ENCODE measurements at places on chromosomes 2 and 18.

GRCh38 chr2:115460008-115460407 is 1017.6 kb downstream of the DPP10 start:
- H3K27ac ChIP-seq, result no peak overlapping the region
- H3K4me1 ChIP-seq, result no peaks in the 10 kb centered on the region
- no peaks in the 10 kb centered on the region for H3K27me3 ChIP-seq
- no peaks in the 10 kb centered on the region for H3K36me3 ChIP-seq
- H3K4me3 ChIP-seq, result no peak overlapping the region

DNA sequence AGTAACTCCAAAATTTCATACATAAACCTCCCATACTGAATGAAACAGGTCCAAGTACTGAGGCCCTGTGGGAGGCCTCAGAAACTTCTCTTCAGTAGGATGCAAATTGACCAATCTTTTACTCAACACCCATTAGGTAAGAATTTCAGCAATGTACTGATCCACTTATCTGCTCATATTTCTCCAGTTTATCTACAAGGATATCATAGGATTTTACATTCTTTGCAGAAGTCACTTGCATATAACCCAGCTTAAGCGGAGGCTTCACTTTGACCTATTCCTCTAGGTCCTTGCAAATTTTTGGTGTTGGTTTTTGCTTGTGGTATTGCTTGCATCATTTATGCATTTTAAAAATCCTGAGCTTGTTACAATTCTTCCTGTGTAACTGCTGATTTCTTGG is 28.8 kb upstream of the SLC3A1 start:
- no peak overlapping the region for H3K4me3 ChIP-seq
- DNase-seq, result no peak
- H3K27me3 ChIP-seq, result no peaks in the 10 kb centered on the region
- no peak overlapping the region for H3K27ac ChIP-seq
- H3K4me1 ChIP-seq, result peaks cover 10% of the 10 kb centered on the region

DNA sequence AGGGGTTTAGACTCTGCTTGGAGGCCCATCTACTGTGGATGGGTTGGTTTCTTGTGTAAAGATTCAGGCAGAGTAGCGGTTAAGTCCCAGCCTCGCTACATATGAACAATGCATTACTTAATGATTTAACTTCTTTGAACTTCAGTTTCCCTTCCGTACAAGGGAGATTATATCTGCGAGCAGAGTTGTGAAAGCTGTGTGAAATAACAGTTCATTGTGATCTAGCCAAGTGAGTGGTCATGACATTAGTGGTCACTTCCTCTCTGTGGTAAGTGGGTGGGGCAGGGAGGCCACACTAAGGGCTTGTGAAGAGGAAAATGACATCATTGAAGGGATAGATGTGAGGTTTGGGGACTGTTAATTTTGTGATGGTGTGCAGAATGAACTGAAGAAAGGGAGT is 14.1 kb upstream of the MEX3C start:
- H3K27me3 ChIP-seq, result no peaks in the 10 kb centered on the region
- H3K27ac ChIP-seq, result peak overlapping the region; percentile 15
- DNase-seq, result peak; percentile 30
- H3K4me1 ChIP-seq, result peaks cover 12% of the 10 kb centered on the region

DNA sequence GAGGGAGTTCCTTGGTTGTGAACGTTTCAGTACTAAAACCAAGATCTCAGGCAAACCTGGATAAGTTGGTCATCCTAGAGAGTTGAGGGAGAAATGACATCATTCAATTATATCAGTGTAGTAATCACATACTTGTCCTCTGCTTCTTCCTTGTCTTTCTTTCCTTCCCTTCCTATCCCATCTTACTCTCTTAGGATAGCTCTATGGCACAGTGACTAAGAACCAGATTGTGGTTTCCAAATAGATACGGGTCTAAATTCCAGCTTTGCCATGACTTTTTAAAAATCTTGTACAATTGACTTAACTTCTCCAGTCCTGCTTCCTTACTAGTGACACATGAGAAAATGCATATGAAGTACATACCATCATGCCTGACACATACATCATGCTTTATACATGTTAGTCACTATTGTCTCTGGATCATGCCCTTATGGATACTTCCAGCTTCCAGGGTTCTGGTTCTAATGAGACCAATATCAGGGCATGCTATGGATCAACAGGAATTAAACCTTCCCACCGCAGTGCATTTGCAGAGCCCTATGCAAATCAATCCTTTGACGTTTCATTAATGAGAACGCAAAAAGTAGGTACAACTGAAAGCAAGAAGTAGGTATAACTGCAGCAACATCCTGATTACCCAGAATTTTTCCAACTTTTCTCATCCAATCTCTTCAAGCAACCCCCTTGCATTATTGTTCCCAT is 168.0 kb upstream of the KLF7 start:
- peaks cover 45% of the 10 kb centered on the region for H3K4me1 ChIP-seq
- H3K4me3 ChIP-seq, result no peak overlapping the region
- no peak for DNase-seq
- no peaks in the 10 kb centered on the region for H3K36me3 ChIP-seq
- no peaks in the 10 kb centered on the region for H3K27me3 ChIP-seq
- H3K27ac ChIP-seq, result no peak overlapping the region

DNA sequence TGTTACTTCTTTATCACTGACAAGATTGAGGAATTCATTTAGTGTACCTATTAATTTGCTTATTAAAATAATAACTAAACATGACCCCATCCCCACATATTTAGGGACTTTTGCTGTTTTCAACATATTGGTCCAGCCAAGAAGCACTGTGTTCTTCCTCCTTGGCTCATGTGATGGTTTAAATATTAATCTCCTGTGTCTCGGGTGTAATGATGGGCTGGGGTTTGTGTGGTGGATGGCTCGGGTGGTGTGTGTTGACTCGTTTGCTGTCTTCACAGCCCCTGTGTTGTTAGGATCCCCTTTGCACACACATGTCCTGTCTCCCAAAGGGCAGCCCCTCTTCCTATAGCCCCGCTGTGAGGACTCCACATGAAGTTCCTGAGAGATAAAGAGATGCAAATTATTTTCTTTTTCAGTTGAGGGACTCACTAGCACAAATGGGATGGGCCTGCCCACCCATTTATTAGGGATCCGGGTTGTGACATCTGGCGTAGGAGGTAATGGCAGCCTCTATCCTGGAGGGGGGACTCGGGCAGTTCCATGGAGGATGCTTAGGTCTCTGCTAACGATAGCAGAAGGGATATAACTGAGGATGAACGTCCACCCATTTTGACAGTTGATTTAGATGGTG is 53.4 kb downstream of the FHOD3 start:
- H3K36me3 ChIP-seq, result no peaks in the 10 kb centered on the region
- no peak overlapping the region for H3K27ac ChIP-seq
- H3K4me3 ChIP-seq, result no peak overlapping the region
- no peaks in the 10 kb centered on the region for H3K27me3 ChIP-seq
- no peaks in the 10 kb centered on the region for H3K4me1 ChIP-seq

DNA sequence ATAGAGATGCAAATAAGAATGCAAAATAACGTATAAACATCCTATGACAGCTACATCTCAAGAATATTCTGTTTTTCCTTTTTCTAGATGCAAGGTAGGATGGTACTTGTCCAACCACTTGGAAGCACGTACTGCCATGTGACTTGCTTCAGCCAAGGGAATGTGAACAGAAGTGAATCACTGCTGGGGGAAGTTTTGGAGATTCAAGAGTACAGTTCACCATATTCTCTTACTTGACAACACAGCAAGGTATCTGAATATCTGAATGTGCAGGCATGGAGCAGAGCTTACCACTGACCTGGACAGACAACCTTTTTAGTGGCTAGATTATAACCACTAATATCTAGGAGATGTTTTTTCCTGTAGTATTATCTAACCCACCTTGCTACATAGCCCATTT is 53.0 kb downstream of the TRIP12 start:
- H3K4me1 ChIP-seq, result peaks cover 55% of the 10 kb centered on the region
- H3K27me3 ChIP-seq, result no peaks in the 10 kb centered on the region
- H3K36me3 ChIP-seq, result no peaks in the 10 kb centered on the region
- H3K4me3 ChIP-seq, result no peak overlapping the region
- DNase-seq, result no peak
- H3K27ac ChIP-seq, result no peak overlapping the region

DNA sequence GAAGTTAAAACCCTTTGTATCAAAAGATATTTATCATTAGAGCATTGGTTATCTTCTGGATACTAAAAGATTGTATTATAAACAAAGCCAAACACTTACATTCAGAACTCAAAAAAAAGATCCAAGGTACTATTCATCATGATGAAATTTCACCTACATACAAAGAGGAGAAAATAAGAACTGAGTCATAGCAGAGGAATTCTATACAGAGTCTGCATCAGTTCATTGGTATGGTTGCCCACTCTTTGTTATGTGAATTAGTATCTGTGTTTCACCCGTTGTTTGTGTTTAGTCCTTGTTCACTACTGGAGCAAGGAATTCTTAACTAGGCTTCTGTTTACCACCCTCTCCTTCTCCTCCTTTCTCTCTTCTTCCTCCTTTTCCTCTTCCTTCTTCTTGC is 157.9 kb downstream of the LNPK start:
- H3K36me3 ChIP-seq, result no peaks in the 10 kb centered on the region
- no peak overlapping the region for H3K4me3 ChIP-seq
- H3K27ac ChIP-seq, result no peak overlapping the region
- no peaks in the 10 kb centered on the region for H3K27me3 ChIP-seq

Measured in CD4-positive, alpha-beta memory T cell (primary cell).